ENCODE measurements at places on chromosomes 2 and 18.
A peak's percentile ranks its signal among the peaks of the same experiment; 100 is the strongest.

- peak; percentile 91 for DNase-seq
Measured at GRCh38 chr18:13003466-13003896, 12.3 kb downstream of the CEP192 start.

GRCh38 chr2:46982351-46983064 is 66.9 kb upstream of the MCFD2 start:
- no peak for DNase-seq

- no peak for DNase-seq
Measured at GRCh38 chr2:100676346-100676745, 113.6 kb downstream of the PDCL3 start.

GRCh38 chr2:172052000-172052983 is 33.0 kb upstream of the DLX1 start:
- DNase-seq, result no peak

DNA sequence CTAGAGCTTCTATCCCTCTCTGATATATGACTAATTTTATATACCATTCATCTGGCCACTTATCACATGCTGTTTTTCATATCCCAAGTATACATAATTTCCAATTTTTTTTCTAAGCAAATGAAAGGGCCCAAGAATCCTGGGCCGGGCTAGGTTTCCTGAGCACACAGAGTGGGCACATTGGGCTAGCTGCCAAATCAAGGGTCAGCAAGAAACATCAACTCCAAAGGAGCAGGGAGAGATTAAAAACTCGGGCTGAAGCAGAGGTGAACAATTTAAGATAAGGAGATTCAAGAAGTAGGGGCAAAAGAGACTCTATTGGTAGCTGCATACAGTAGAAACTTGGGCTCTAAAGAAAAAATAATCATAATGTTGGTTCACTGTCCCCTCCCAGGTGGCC is 39.0 kb downstream of the OLA1 start:
- no peak for DNase-seq

- DNase-seq, result no peak
Measured at GRCh38 chr2:23653326-23653725, 268.3 kb downstream of the KLHL29 start.

DNA sequence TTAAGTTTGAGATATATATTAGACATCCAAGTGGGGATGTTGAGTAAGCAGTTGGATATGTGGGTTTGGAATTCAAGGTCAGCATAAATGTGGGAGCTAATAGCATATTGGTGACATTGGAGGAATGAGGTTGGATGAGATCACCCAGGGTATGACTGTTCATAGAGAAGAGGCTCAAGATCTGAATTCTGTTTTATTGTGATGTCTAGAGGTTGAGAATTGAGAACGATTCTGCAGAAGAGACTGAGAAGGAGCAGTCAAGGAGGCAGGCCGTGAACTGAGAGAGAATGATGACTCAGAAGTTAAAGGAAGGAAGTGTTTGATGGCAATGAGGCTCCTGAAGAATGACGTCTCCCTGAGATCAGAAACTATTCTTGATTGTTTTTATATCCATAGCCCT is 5.9 kb downstream of the SERPINB11 start:
- DNase-seq, result no peak

DNA sequence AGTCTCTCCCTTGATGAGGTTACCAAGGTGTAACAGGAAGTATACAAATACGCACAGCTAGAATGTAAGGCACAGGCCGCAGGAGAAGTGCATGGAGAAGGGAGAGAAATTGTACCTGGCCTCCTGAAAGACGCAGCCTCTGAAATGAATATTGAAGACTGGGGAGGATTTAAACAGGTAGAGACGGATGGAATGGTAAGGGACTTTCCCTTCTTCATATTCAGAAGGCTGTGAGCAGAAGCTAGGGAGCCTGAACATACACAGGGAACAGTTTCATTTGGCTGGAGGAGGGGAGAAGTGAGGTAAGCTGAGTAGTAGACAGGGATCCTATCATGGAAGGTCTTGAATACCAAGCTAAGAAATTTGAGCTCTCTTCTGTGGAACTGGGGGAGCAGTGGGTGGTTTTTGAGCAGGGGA is 112.7 kb downstream of the ANKRD44 start:
- peak; percentile 14 for DNase-seq

GRCh38 chr2:43230351-43230885 is 4.0 kb upstream of the ZFP36L2 start:
- DNase-seq, result no peak

GRCh38 chr2:30267161-30267975 is 36.0 kb downstream of the LBH start:
- DNase-seq, result no peak

GRCh38 chr2:28343184-28343942 is 49.3 kb upstream of the FOSL2 start:
- DNase-seq, result peak; percentile 79

DNA sequence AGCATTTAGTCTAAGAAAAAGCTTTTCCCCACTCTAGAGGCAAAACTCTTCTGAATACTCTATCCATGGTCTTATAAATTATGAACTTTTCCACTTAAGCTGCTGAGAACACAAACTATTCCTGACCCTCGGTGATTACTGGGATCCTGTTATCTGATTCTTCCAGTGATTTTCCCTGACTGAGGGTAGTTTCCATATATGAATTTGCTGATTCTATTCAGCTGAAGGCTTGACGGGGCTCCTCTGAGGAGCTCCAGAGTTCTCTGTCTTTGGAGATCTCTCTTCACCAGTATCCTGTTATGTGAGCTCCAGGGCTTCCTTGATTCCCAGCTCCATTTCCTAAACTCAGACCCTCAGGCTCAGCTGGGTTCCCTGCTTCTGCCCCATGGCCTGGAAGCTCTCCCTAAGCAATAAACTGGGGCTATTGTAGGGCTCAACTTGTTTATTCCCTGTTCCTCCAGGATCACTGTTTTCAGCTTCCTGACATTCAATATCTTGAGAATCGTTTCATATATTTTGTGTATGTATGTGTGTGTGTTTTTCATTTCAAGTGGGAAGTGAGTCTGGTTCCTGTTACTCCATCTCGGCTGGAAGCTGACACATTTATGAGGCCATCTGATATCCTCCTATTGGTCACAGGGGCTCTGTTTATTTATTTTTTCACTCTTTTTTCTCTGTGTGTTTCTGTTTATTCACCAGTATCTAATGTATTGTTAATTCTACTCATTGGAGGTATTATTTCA is 78.2 kb downstream of the ARHGAP28 start:
- DNase-seq, result no peak

DNA sequence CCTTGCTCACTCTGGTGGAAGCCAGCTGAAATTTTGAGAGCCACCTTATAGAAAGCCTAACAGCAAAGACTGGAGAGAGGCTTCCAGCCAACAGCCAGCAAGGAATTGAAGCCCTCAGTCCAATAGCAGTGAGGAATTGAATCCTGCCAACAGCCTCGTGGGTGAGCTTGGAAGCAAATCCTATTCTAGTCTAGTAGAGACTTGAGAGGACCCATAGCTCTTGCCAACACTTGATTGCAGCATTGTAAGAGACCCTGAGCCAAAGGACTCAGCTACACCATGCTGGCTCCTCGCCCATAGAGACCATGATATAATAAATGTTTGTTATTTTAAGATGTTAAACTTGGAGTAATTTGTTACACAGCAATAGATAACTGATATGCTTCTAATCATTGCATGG is 403.0 kb upstream of the TNP1 start:
- DNase-seq, result no peak

DNA sequence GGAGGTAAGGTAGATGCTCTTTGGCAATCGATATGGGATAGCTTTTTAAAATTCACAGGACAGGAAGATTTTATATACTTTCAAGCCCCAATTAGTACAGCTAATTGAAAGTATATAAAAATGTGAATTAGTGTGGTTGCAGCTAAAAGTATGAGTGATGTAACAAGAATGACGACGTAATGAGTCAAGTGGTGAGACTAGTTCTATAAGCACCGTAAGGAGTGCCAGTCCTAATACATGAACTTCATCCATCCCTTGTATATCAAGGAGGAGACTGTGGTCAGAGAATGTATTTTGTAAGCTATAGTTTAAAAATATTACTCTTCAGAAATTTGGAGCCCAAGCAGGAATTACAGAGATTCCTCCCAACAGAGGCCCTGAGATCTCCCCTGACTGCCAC is 25.8 kb downstream of the DNAJC27 start:
- no peak for DNase-seq

DNA sequence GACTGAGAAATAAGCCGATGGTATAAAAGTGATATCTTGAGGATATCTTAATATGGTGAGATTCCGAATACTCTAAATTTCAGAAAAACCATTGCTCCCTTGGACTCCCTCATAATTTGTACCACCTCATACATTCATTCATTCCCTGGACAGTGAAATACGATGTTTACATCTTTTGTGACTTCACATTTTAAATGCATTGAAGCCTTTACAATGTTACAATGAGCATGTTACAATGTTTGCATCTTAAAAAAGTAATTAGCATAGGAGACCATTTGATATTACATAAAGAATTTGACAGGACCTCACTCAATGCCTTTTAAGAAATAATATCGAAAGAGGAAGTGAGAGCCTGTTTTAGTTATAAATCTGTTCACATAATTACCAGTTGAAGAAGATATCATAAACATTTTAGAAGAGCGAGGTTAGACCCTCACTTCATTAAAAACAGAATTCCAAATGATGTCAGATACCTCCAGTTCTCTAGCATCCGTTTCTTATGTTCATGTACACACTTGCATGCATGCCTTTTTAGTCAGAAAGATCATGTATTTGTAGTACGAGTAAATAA is 372.0 kb downstream of the ARHGAP15 start:
- no peak for DNase-seq

GRCh38 chr2:96553176-96553956 is 16.8 kb downstream of the ARID5A start:
- DNase-seq, result no peak

GRCh38 chr2:187081461-187081860 is 232.5 kb upstream of the ZSWIM2 start:
- no peak for DNase-seq

DNA sequence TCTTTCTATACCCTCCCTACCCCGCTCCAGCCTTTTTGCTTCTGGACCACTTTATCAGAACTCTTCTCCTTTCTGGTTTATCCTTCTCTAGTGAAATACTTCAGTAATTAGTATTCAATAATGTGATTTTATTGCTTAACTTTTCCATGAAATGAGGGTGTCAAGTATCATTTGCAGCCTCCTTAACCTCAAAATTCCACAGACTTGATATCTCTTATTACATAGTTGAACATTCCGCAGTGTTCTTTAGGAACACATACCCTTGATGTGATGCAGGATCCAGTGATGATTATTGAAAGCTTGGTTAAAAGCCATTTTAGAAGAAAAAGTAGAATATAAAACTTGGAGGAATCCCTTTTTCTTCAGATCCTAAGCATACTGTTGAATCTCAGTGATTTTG is 94.8 kb downstream of the GREB1L start:
- no peak for DNase-seq

All from KBM-7 (cell line).